Right lobe of liver (tissue), 6 donors: ENCODE measurements at places on chromosomes 2 and 18. TPM values are rescaled to one million over a fixed set of nuclear protein-coding genes. Genes with fewer than 3 reads are reported as not detected.

Gene HOXD9
- not detected for total RNA-seq

Gene RNF149
- 45.4 TPM for total RNA-seq

Gene MOGAT1
- 6.2 TPM for total RNA-seq

Gene MAP3K19
- not detected for total RNA-seq

Gene DNER
- not detected for total RNA-seq

Gene IL37
- total RNA-seq: not detected

Gene PRKAG3
- total RNA-seq: not detected

Gene KDM3A
- total RNA-seq: 7.2 TPM

Gene ABHD1
- total RNA-seq: 1.7 TPM

Gene FRZB
- 0.14 TPM for total RNA-seq

Gene ANKRD53
- total RNA-seq: 0.54 TPM

Gene REG3A
- not detected for total RNA-seq

Gene TUBA3E
- not detected for total RNA-seq

Gene GKN2
- total RNA-seq: not detected

Gene AQP12A
- total RNA-seq: not detected

Gene FAM228B
- total RNA-seq: 3.9 TPM

Gene SLC5A7
- not detected for total RNA-seq

Gene FLACC1
- 0.98 TPM for total RNA-seq

Gene ZNF396
- total RNA-seq: 0.98 TPM

Gene SCYGR4
- total RNA-seq: not detected

Gene NR4A2
- total RNA-seq: 1.1 TPM

Gene TNFRSF11A
- 2.1 TPM for total RNA-seq

Gene CMPK2
- 3.0 TPM for total RNA-seq

Gene TIGD1
- 0.74 TPM for total RNA-seq

Gene SP9
- not detected for total RNA-seq

Gene PRKCE
- 9.3 TPM for total RNA-seq

Gene ANAPC1
- 36.9 TPM for total RNA-seq

Gene TLX2
- not detected for total RNA-seq

Gene COL6A3
- 21.1 TPM for total RNA-seq

Gene PARD6G
- total RNA-seq: 1.5 TPM

Gene DGKD
- 16.6 TPM for total RNA-seq

Gene SNED1
- total RNA-seq: 8.2 TPM

Gene WIPF1
- 7.6 TPM for total RNA-seq

Gene GREB1L
- 7.9 TPM for total RNA-seq

Gene RPRD1A
- total RNA-seq: 14.4 TPM

Gene OR6B2
- not detected for total RNA-seq

Gene CFC1
- not detected for total RNA-seq

Gene LDAH
- total RNA-seq: 16.2 TPM

Gene SAG
- total RNA-seq: not detected

Gene CNTNAP5
- total RNA-seq: not detected

Gene PLGLB2
- total RNA-seq: 299 TPM

Gene SATB2
- total RNA-seq: 4.6 TPM
